NCI-H345 (cell line): ENCODE measurements at places on chromosomes 11 and 22.

GRCh38 chr11:77821349-77821851 lies 456 bp downstream of the AAMDC start:
- DNase-seq = no peak

- no peak for DNase-seq
Observed at GRCh38 chr11:68145120-68145866, 24.1 kb upstream of the CHKA start.

- peak; percentile 22 for DNase-seq
Observed at GRCh38 chr11:59172345-59173079, 580 bp downstream of the DTX4 start.

DNA sequence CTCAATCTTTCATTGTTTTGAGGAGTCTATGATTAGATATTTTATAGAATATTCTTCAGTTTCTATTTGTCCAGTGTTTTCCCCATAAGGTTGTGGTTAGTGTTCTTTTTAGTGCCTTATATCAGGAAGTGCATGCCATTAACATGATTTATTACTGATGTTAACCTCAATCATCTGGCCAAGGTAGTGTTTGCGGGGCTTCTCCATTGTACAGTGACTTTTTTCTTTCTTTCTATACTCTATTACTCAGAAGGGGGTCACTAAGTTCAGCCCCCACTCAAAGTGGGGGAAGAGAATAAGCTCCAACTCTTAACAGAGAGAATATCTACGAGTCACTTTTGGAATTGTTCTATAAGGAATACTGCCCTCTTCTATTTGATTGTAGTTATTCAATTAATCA lies 415.8 kb downstream of the DYNC2H1 start:
- DNase-seq = no peak

DNA sequence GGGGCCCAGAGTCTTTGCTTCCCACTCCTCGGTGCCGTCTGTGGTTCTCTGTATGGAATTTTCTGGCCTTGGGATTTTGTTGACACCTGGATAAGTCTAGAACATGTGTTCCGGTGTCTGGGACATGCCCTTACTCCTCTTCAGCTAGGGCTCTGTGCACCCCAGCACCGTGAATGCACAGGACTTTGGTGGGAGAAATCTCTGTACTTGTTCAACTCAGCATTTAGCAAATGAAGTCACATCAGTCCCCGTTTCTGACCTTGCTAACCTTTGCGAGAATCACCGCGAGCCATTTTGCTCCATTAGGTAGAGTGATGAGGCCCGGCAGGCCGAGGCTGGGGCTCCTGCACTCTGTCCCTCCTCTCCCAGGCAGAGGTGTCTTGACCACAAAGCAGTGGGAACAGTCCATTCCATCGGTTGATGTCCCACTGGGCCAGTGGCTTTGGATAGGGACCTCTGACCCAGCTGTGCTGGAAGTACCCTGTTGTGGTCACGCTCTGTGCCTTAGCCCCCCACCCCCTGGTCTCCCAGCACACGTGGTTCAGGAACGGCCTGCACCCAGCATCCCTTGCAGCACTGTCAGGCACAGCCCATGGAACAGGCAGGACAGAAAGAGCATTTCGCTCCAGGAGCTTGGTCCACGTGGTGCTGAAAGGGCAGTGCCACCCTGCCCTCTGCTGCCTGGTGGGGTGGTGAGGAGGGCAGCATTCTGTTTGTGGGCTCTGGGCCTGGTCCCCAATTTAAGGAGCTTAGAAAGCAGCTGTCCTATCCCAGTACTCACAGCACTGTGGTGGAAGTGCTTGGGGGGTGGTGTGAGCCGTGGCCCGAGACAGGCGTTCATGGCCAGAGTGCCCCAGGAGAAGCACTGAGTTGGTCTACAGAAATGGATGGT lies 73.4 kb downstream of the MED15 start:
- DNase-seq = no peak

GRCh38 chr11:134904103-134904790 lies 492.2 kb upstream of the B3GAT1 start:
- no peak for DNase-seq

DNA sequence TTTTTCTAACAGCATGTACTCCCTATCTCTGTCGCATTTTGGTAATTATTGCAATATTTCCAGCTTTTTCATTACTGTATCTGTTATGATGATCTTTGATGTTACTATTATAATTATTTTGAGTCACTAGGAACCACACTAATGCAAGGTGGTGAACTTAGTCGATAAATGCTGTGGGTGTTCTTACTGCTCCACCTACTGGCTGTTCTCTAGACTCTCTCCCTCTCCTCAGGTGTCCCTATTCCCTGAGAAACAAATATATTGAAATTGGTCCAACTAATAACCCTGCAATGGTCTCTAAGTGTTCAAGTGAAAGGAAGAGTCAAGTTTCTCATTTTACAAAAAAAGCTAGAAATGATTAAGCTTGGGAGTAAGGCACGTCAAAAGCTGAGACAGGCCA lies 10.5 kb downstream of the ARL14EP start:
- no peak for DNase-seq
